ENCODE measurements at places on chromosomes 5 and 9. TPM values are rescaled to one million over a fixed set of nuclear protein-coding genes. Genes with fewer than 3 reads are reported as not detected.

GRCh38 chr5:77778881-77779438 is 2.8 kb upstream of the TBCA start:
- no peak for DNase-seq

GRCh38 chr9:136808806-136809158 is 1.0 kb downstream of the RABL6 start:
- DNase-seq = no peak

GRCh38 chr5:67118050-67118620 is 78.5 kb downstream of the CD180 start:
- DNase-seq = no peak

Gene RIC1
- 44.5 TPM for total RNA-seq

DNA sequence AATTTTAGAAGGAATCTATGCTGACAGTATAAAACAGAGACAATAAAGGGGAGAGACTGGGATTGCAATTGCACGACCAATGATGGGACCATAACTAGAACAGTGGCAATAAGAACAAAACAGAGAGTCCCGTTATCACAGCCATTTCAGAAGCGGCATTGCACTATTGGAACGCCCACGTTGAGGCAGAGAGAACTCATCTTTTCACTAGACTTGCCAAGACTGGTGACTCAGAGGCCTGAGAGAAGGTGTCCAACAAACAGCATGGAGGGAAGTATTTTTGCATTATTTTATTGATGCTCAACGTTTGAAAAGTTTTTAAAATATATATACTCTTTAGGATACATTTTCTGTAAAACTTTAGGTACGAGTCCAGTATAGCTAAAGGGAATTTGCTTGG is 737.7 kb downstream of the TLE1 start:
- DNase-seq = no peak

Gene IFNA21
- total RNA-seq = not detected

- DNase-seq = no peak
Measured at GRCh38 chr9:134922932-134923240, 5.2 kb upstream of the FCN1 start.

DNA sequence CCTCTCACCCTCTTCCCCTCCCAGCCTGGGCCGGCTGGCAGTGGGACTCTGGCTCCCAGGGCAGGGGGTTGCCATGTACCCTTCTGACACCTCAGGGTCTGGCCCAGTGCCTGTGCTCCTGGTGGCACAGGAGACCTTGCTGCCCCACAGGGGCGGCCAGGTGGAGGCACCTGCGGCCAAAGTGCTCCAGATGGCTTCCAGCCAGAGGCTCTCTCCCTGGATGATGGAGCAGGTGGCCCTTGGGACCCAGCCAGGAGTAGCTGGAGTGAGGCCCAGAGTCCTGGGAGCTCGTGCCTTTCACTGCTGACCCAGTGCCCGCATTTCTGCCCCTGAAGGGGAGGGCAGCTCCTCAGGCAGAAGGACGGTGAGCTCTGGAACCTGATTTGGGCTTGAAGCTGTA is 87.3 kb downstream of the NTNG2 start:
- no peak for DNase-seq

DNA sequence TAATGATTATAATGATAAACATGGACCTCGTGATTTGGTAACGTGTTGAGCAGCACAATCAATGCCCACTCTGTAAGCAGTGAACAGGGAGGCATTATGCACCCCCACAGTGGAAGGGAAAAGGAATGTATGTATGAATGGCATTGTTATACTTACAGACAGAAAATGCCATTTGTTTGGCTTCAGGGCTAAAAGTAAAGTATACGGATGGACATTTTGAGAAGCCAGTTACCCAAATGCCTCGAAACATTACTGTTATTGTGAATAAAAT is 260.2 kb upstream of the PPP1R2B start:
- no peak for DNase-seq

DNA sequence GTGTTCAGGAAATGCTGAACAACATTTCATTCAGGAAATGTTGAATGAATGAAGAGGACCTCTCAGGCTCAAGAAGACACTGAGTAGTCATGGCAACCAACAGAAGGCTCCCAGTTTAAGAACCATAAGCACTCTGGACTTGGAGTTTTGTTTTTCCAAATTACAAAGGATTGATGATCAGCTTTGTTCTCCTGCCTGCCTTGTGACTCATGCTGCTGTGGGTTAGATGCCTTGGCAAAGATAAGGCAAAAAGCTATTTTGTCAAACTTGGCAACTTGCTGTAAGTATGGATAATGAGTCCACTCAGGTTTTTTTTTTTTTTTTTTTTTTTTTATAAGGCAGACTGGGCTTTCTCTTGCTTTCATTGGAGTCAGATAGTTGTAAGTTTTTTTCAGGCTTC is 365.0 kb downstream of the TMEM232 start:
- no peak for DNase-seq

- DNase-seq = no peak
Measured at GRCh38 chr5:38816083-38817030, 29.5 kb upstream of the OSMR start.

- no peak for DNase-seq
Measured at GRCh38 chr9:980640-981039, 4.2 kb downstream of the DMRT3 start.

GRCh38 chr9:86242071-86242470 is 17.4 kb downstream of the C9orf153 start:
- no peak for DNase-seq

DNA sequence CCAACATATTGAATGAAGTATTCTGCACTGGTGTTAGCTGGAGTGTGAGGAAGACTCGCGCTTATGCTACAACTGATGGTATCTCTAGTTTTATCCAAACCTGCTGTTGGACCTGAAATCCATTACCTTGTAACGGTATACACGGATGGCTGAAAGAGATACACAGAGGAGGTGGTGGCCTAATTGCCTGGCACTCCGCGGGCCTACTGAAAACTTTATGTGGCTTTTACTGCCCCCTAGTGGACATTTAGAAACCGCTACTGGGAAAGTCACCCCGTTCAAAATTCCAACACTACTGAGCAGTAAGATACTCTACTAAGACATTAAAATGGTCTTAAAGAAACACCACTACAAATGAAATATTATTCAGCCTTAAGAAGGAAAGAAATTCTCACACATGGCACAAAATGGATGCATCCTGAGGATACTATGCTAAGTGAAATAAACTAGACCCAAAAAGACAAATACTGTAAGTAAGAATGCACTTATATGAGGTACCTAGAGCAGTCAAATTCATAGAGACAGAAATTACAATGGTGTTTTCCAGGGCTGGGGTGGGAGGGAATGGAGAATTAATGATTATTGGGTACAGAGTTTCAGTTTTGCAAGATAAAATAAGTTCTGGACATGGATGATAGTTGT is 100.4 kb downstream of the TTLL11 start:
- DNase-seq = no peak

DNA sequence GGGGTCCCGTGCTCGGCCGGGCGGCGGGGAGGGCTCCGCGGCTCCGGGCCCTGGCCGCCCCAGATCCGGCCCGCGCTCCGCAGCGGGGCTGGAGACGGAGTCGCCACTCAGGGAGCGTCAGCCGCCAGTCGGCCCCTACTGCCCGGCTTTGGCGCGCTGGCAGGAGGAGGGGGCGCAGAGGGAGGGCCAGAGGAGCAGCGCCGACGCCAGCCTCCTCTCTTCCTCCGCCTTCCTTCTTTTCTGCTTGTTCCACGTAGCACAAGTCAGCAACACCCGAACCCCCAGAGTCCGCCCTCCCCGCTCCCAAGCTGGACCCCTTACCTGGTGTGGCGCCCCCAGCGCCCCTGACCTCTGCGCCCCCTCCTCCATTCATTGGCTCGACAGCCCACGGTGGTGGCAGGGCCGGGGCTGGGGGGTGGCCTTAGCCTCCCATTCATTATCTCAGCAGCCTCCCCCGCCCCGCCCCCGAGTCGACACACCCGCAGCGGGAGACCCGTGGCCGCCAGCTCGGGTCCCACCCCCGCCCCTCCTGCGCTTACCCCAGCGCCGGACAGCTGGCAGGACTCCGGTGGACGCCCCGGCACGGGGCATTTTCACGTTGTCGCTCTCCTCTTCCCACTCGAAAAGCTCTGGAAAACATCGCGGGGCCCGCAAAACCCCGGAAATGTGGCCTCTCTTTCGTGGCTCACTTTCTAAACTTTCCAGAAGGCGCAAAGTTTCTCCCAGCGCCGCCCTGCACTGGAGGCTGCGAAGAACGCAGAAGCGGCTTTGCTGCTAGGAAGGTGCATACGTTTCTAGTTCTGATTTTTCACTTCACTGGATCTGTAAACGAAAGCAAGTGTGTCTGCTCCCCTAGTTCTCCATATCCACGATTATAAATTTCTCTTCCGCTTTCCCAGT is at the start of gene LPAR1:
Gene LPAR1 (minus strand): TSS at position 140 of the 900 bp plus-strand sequence. CDS start 66,353 bp downstream, outside the sequence.
- DNase-seq = no peak

GRCh38 chr9:111463048-111463447 is 21.1 kb downstream of the ECPAS start:
- no peak for DNase-seq

DNA sequence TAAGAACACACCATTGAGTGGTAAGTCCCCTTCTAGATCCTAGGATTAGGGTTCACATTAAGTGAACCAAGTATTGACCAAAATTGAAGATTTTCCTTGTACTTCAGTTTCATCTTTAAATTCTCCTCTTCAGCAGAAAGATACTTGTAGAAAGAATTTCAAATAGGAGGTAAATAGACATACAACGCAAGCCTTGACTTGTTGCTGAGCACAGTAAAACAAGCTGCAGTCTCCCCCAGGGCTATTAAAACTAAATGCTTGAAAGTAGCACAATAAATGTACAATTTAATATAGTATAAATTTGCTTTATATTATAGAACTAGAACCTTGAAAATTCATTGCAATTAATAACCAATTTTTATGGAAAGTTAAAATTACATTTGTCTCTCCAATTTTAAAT is 170.1 kb upstream of the TARS1 start:
- no peak for DNase-seq

Gene TXNDC8
- total RNA-seq = not detected

Gene ENTPD2
- 0.92 TPM for total RNA-seq

- DNase-seq = no peak
Measured at GRCh38 chr9:109304347-109304746, 16.5 kb downstream of the EPB41L4B start.

GRCh38 chr5:109944461-109944860 is 254.7 kb downstream of the MAN2A1 start:
- no peak for DNase-seq

DNA sequence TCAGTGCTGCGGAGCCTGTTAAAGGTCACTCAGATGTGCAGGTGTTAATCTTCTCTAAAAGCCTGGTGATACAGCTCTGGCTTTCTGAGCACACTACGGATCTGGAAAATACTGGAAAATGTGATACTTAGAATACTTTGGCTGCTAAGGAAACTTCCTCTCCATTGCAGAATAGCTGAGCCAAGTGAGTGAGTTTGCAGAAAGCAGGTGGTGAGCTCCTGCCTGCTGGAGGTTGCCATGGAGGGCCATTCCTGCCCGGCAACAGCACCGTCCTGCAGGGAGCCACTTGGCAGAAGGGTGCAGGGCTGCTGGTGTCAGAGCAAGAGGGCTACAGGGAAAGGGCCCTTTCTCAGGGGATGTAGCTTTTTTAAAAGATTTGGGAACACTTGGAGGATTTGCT is 40.7 kb downstream of the SECISBP2 start:
- no peak for DNase-seq

Gene PCDHB9
- 4.2 TPM for total RNA-seq

Gene PPP1R2B
- not detected for total RNA-seq

- DNase-seq = peak; percentile 46
Measured at GRCh38 chr9:114250235-114250568, 72.7 kb upstream of the ORM1 start.

DNA sequence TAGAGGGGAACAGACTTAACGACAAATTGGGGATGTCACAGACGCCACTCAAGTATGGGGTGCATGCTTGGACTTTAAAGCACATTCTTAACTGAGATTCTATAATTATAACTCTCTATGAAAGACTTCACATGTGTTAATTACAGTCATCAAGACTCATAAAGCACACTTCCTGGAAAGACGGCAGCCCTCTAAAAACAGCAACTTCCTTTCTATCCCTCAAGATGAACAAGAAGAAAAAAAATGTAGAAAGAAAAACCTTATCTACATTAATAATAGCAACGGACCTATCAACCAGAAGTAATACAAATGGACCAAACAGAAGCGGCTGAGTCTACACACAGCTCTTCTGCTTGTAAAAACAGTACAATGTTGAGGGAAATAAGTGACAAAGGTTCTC is 21.2 kb downstream of the GNAQ start:
- no peak for DNase-seq

GRCh38 chr9:133684121-133684935 is 48.2 kb downstream of the DBH start:
- no peak for DNase-seq

GRCh38 chr5:98781964-98782363 is 8.5 kb downstream of the RGMB start:
- DNase-seq = no peak

DNA sequence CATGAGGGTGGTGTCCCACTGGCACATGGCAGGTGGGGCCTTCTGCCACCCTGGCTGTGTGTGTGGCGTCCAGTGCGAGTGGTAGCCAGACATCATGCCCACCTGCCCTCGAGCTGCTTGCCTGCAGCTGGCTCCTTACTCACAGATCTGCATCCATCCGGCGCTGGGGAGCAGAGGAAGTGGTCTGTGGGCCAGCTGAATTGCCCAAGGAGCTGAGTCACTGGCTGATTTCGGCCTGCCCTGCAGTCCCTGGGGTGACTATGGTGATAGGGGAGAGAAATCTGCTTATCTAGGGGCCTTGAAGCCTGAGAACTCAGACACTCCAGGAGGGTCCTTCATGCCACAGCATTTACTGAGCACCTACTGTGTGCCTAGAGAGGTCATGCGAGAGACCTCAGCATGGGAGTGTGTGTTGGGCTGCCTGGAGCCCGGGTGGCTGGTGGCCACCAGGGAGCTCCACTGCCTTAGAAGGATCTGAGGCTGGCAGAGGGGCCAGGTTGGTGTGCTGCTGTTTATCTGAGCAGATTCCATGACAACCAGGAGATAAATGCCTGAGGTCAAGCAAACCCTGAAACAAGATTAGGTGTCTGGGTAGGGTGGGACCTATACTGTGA is 57.1 kb downstream of the SLC22A5 start:
- DNase-seq = peak; percentile 68

- DNase-seq = no peak
Measured at GRCh38 chr9:112119225-112120029, 55.7 kb downstream of the SUSD1 start.
